ENCODE measurements at places on chromosomes 12 and 14.

DNA sequence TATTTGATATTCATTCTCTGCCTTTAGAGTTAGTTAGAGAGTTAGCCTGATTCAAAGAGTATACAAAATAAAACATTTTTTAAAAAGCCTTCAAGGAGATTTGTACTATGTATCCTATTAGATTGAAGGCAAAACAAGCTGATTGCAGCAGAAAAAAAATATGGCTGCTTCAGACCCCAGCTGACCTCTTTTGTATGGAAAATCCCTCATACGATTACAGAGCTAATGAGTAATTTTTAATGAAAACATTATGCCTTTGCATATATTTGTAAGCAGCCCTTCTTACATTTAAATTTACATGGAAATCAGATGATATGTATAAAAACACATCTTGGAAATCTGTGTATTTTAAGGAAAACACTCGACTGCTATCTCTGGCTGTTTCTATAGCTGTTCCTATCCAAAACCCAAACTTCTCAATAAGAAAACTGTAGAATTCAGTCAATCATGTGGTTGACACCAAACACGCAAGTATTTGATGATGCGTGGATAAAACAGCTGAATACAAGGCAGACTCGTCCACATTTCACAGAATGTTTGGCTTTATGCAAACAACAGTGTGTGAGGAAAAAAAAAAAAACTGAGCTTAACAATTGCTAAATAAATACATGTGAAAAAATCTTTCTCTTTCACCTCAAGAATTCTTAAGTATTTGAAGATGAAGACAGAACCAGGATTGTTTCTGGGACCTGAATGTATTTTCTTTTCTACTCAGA lies 275.3 kb downstream of the EGLN3 start:
- no peak for DNase-seq

GRCh38 chr12:98478606-98479005 lies 36.8 kb upstream of the TMPO start:
- DNase-seq, result no peak

- DNase-seq, result no peak
These were observed 170.0 kb upstream of the SLC16A7 start for GRCh38 chr12:59425798-59426197.

GRCh38 chr14:99256483-99256874 lies 15.5 kb downstream of the BCL11B start:
- no peak for DNase-seq

DNA sequence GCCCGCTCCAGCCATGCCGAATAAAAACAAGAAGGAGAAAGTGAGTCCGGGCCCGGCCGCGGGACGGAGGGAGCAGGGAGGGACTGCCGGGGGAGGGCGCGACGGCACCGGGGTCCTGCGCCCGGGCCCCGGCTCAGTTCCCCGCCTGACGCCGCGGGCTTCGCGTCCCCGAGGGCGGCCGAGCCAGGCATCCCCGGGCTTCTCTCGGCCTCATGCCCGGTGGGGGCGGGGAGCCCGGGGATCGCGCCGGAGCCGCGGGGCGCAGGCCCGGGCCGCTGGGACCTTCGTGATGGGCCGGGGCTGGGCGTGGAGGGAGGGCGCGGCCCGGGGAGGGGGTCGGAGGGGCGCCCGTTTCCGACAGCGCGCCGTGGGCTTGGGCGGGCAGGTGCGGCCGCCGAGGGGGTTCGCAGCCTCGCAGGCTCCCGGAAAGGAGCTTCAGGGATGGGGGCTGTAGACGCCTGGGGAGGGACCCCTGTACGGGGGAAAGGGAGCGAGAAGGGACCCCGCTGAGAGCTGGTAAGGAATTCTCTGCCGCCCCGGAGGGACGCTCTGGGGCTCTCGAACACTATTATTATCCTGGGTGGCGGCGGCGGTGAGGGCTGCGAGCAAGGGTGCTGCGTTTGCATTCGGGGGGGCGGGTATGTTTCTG lies 496 bp downstream of the PPP2R5C start:
- DNase-seq, result no peak

DNA sequence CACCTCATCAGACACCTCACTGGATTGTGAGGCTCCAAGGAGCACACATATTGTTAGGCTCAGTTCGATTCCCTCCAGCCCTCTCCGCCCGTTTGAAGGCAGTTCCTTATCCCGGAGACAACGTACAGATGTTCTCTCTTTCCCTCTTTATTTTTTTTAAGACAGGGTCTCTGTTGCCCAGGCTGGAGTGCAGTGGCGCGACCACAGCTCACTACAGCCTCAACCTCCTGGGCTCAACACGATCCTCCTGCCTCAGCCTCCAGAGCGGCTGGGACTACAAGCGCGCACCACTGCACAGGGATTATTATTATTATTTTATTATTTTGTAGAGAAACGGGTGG lies 718 bp upstream of the TROAP start:
- no peak for DNase-seq

GRCh38 chr12:93442411-93443340 lies 929 bp upstream of the UBE2N start:
- no peak for DNase-seq

DNA sequence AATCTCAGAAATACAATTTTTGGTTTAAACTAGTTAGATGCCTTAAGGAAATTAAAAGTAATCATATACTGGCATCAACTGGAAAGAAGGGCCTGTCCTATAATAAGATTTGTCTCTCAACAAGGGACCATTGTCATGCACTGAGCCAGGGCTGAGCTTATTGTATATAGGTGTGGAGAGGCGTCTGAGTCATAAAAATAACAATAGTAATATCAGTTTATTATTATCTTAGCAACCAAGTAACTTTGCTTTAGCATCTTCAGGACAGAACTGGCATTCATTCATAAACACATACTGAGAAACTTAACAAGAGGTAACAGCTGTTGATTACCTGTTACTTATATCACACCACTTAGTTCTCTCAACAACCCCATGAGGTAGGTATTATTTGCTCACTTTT lies 7.1 kb downstream of the KRT75 start:
- no peak for DNase-seq

GRCh38 chr14:72352012-72352411 lies 419.8 kb downstream of the RGS6 start:
- no peak for DNase-seq

DNA sequence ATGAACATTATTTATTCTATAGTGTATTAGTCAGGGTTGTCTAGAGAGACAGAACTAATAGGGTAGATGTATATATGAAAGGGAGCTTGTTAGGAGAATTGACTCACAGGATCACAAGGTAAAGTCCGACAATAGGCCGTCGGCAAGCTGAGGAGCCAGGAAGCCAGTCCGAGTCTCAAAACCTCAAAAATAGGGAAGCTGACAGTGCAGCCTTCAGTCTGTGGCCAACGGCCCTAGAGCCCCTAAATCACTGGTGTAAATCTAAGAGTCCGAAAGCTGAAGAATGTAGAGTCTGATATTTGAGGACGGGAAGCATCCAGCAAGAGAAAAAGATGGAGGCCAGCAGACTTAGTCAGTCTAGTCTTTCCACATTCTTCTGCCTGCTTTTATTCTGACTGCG lies 912.2 kb downstream of the FLRT2 start:
- DNase-seq, result no peak

GRCh38 chr12:78210894-78211302 lies 380.2 kb downstream of the NAV3 start:
- no peak for DNase-seq

- DNase-seq, result no peak
These were observed 12.7 kb upstream of the SLC2A3 start for GRCh38 chr12:7948589-7949260.

DNA sequence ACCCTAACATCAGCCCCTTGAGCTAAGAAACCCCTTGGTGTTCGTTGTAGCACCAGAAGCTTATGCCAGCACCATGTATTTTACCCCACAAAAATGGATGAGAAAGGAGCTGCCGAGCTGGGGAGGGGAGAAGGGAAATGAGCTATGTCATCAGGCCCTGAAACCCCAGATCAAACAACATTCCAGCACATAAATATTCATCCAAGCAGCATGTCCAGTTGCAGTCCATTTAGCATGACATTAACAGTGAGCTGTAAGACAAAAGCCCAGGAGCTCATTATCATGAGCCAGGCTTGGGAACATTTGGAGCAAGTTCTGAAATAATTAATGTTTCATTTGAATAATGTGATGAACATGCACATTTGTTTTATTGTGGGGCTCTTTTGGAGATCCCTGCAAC lies 630.1 kb upstream of the TMEM132C start:
- DNase-seq, result no peak

DNA sequence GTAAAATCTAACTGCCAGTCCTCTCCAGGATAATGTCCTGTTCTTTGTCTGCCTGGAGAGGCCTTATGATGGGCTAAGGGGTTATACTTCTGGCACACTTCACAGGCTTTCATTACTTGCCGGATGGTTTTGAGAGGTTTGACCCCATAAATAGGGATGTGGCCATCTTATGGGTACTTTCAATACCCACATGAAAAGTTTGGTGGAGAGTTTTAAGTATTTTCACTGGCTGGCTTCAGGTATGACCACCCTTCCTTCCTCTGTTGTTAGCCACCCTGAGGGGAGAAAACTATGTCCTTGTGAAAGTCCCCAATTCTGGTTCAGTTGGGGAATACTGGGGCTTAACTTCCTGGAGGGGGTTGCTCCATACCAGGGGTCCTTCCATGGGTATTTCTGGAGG lies 54.8 kb downstream of the ASCL4 start:
- no peak for DNase-seq

DNA sequence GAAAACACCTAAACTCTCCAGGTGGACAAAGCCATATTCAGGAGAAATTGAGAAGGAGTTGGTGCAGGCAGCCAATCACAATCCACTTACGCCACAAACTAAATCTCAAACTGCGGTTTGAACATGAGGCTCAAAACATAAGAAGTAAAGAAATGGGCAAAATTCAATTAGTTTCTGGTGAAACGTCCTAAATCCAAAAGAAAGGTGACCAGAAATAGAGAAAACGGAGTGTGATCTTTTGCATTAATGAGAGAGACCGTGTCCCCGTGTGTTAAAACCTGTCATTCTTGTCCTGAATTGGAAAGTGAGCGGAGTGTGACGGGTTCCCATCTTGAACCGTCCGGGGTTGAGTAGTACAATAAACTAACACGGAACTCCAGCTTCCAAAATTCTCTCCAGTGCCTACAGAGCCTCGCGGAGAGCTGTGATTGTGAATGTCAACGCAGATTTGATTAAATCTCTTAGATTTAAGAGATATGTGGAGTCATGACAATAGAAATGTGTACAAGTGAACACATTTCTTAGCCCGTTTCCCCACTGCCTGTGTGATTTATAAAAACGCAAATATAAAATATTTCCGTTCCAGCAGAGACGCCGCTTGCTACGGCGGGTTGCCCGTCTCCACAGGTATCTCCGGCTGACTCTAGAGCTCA lies 595 bp upstream of the METAP2 start:
- DNase-seq, result no peak

DNA sequence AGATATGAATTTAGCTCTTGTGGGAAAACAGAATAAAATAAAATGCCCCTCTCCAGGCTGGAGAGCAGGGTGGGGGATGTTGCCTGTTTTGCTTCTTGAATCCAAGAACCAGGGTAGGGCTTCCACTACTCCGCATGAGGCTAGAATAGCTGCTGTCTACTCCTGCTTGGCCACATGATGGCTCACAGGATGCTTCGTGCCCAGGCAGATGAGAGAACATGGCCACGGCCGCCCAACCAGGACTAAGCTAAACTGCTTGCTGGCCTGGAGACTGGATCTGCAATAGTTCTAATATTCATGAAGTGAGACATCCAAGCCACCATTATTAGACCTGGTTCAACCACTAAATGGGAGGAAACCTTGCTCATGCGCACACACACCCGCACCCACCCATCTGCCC lies 122.2 kb upstream of the METAP2 start:
- no peak for DNase-seq

- DNase-seq, result no peak
These were observed 49.2 kb upstream of the PPP1R12A start for GRCh38 chr12:79983986-79984620.

- no peak for DNase-seq
These were observed 316.2 kb downstream of the NPAS3 start for GRCh38 chr14:33254861-33255395.

GRCh38 chr12:70091021-70091521 lies 152.2 kb upstream of the CNOT2 start:
- no peak for DNase-seq

DNA sequence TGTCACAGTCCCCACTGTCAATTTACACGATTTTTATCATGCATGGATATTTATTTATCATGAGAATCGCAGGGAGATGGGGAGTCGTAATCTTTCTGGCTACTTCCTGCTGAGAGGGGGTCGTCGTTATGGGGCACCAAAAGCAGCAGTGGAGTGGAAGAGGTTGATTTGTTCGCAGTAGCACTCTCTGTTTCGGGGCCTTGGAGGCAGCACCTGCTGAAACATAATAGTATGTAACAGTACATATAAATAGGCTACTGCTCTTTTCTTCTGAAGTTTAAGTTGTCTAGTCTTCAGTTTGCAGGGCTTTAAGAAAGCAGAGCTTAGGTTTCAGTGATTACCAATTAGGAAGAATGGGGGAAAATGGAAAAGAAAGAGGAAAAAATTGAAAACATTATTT lies 3.8 kb downstream of the SOAT2 start:
- no peak for DNase-seq

GRCh38 chr12:53601296-53601847 lies 24.8 kb downstream of the ATF7 start:
- DNase-seq, result no peak

GRCh38 chr14:68295316-68295816 lies 475.8 kb downstream of the RAD51B start:
- no peak for DNase-seq

GRCh38 chr12:49147384-49147783 lies 16.2 kb upstream of the TUBA1B start:
- DNase-seq, result no peak

GRCh38 chr14:68284333-68284732 lies 464.8 kb downstream of the RAD51B start:
- DNase-seq, result no peak

DNA sequence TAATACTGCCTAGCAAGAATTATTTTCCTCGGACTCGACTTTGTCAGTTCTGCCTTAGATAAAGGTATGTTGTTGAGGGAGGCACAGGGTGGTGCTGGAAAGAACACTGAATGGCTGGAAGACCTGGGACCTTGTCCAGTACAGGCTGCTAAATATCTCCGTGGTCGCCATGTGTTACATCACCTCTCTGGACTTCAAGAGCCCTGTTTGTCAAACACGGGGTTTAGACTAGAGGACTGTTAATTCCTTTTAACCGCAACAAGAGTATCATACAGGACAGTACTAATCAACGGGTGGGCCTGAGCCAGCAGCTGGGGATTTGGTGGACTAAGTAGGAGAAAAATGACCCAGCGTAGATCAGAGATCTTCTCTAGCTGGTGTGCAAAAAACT lies 476.3 kb downstream of the LRIG3 start:
- DNase-seq, result no peak
